ENCODE measurements at places on chromosomes 5 and 9.

GRCh38 chr5:133225671-133226152 is 173.9 kb downstream of the HSPA4 start:
- no peak overlapping the region for H3K27ac ChIP-seq
- no peak overlapping the region for H3K4me3 ChIP-seq
- H3K36me3 ChIP-seq, result no peaks in the 10 kb centered on the region
- H3K4me1 ChIP-seq, result peaks cover 3% of the 10 kb centered on the region
- no peak for DNase-seq

- no peaks in the 10 kb centered on the region for H3K4me1 ChIP-seq
- no peak overlapping the region for H3K27ac ChIP-seq
- H3K27me3 ChIP-seq, result no peaks in the 10 kb centered on the region
- no peaks in the 10 kb centered on the region for H3K36me3 ChIP-seq
Observed at GRCh38 chr9:79135681-79136415, 435.9 kb upstream of the TLE4 start.

- DNase-seq, result no peak
- no peak overlapping the region for H3K27ac ChIP-seq
- H3K36me3 ChIP-seq, result no peaks in the 10 kb centered on the region
- H3K4me1 ChIP-seq, result no peaks in the 10 kb centered on the region
- no peak overlapping the region for H3K4me3 ChIP-seq
Observed at GRCh38 chr9:137357166-137357565, 55.1 kb upstream of the NRARP start.

- no peak for DNase-seq
- peaks cover 12% of the 10 kb centered on the region for H3K27me3 ChIP-seq
- no peak overlapping the region for H3K27ac ChIP-seq
- H3K4me1 ChIP-seq, result peaks cover 7% of the 10 kb centered on the region
- H3K36me3 ChIP-seq, result no peaks in the 10 kb centered on the region
Observed at GRCh38 chr9:4301971-4302427, 2.1 kb upstream of the GLIS3 start.

DNA sequence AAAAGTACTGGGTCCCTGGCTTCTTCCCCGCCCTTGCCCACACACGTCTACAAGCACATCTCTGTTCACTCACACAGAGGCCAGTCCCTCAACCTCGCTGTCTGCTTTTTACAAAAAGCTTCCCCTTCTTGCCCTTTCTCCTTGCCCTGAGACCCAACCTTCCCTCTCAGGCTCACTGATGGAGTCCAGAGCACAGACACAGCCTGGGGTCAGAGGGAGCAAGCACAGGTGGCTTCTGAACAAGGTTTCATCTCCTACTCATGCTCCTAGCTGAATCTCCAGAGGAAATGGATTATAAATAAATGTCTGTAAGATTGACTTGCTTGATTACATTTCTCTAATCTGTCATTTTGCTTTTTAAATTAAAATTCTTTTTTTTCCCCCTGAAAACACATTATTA is 101.8 kb downstream of the ICE1 start:
- no peaks in the 10 kb centered on the region for H3K27me3 ChIP-seq
- no peak for DNase-seq
- H3K4me3 ChIP-seq, result no peak overlapping the region
- H3K36me3 ChIP-seq, result no peaks in the 10 kb centered on the region
- H3K4me1 ChIP-seq, result peaks cover 7% of the 10 kb centered on the region

DNA sequence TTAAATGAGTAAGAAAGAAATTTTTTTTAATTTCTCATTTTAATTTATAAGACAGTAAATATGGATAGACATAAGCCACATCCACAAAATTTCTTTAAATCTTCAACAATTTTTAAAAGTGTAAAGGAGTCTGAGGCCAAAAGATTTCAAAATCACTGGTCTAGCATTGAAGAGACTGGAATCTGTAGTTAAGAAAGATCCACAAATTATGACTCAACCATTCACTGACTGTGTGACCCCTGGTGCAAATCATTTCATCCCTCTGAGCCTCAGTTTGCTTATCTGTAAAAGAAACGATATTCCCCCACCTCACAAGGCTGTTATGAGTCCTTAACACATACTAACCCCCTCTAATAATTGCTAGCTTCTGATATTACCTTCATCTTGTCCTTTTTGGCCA is 98.5 kb downstream of the EBF1 start:
- no peak for DNase-seq
- no peak overlapping the region for H3K27ac ChIP-seq
- H3K27me3 ChIP-seq, result no peaks in the 10 kb centered on the region
- H3K36me3 ChIP-seq, result no peaks in the 10 kb centered on the region

GRCh38 chr9:94779031-94779430 is 52.5 kb downstream of the AOPEP start:
- H3K27ac ChIP-seq, result no peak overlapping the region
- H3K4me1 ChIP-seq, result no peaks in the 10 kb centered on the region
- H3K4me3 ChIP-seq, result no peak overlapping the region
- H3K36me3 ChIP-seq, result no peaks in the 10 kb centered on the region
- H3K27me3 ChIP-seq, result no peaks in the 10 kb centered on the region
- DNase-seq, result no peak

DNA sequence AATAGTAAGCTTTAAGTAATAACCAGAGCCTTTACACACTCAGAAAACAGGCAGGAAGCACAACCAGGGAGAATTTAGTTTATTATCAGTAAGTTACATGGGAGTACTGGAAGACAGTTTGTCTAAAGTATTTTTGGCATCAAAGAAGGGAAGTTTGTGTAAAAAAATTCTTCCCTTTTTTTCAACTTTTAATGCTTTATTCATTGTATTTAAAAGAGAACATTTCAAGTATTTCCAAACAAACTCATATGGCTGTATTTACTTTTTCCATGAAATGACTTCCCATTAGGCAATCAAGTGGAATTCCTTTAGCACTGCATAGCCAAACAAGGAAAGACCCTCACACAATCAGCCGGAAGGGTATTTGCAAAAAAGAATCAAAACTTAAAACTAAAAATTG is 26.7 kb downstream of the RNF145 start:
- no peak for DNase-seq
- no peaks in the 10 kb centered on the region for H3K4me1 ChIP-seq
- no peaks in the 10 kb centered on the region for H3K36me3 ChIP-seq
- H3K4me3 ChIP-seq, result no peak overlapping the region
- H3K27ac ChIP-seq, result no peak overlapping the region
- H3K27me3 ChIP-seq, result no peaks in the 10 kb centered on the region

DNA sequence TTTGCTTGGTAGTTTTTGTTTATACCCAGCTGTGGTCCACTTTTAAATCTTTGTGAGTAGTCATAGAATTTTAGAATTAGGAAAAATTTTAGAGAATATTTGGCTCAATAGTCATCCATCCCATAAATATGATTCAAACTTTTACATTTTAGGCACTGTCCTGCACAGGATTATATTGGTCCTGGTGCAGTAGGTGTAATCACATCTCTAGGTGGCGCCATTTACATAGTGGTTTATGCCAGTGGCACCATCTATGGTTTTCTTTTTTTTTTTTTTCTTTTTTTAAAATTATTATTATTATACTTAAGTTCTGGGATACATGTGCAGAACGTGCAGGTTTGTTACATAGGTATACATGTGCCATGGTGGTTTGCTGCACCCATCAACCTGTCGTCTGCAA is 260.7 kb upstream of the KCNN2 start:
- no peaks in the 10 kb centered on the region for H3K36me3 ChIP-seq
- no peak for DNase-seq
- no peak overlapping the region for H3K4me3 ChIP-seq

GRCh38 chr9:133982971-133983720 is 9.0 kb downstream of the VAV2 start:
- H3K27me3 ChIP-seq, result no peaks in the 10 kb centered on the region
- no peak for DNase-seq
- H3K4me1 ChIP-seq, result no peaks in the 10 kb centered on the region
- no peak overlapping the region for H3K27ac ChIP-seq
- H3K4me3 ChIP-seq, result no peak overlapping the region
- H3K36me3 ChIP-seq, result no peaks in the 10 kb centered on the region

- DNase-seq, result no peak
- no peak overlapping the region for H3K4me3 ChIP-seq
- H3K27me3 ChIP-seq, result no peaks in the 10 kb centered on the region
- no peaks in the 10 kb centered on the region for H3K36me3 ChIP-seq
Observed at GRCh38 chr9:78365748-78366697, 69.1 kb downstream of the PSAT1 start.

GRCh38 chr5:82641331-82642003 is 363.3 kb upstream of the RPS23 start:
- no peak overlapping the region for H3K27ac ChIP-seq
- H3K4me1 ChIP-seq, result peaks cover 2% of the 10 kb centered on the region
- no peaks in the 10 kb centered on the region for H3K27me3 ChIP-seq
- DNase-seq, result no peak
- H3K4me3 ChIP-seq, result no peak overlapping the region
- H3K36me3 ChIP-seq, result no peaks in the 10 kb centered on the region

Data from H1 (cell line).